ENCODE measurements at places on chromosomes 7 and 10.

DNA sequence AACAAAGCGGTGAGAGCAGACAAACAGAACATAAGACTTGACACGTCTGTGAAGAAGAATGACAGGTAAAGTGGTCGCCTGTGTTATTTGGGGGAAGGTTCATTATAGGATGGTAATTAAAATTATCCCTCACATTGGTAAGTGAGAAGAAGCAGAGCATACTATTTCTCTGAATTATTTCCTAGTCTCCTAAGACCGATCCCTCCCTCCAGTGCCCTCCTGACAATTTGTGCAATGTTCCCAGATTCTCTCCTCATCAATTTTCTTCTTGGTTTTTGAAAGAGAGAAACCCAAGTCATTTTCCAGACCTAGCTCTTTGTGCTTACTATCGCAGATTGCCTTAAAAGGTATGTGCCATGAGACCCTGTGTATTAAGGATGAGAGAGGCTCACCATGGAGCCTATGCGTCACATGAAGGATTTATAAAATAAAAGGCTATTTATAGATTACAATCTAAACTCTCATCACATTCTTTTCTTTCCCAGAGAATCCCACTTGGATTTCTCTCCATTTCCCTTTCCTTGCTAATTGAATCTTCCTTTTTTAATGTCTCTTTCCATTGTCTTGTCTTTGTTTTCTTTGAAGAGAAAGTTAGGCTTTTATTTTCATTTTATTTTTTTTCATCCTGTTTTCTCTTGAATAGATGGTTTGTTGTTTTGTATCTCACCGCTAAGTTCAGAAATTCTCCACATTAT, 112.0 kb downstream of the PPP1R3A start:
- DNase-seq: no peak

DNA sequence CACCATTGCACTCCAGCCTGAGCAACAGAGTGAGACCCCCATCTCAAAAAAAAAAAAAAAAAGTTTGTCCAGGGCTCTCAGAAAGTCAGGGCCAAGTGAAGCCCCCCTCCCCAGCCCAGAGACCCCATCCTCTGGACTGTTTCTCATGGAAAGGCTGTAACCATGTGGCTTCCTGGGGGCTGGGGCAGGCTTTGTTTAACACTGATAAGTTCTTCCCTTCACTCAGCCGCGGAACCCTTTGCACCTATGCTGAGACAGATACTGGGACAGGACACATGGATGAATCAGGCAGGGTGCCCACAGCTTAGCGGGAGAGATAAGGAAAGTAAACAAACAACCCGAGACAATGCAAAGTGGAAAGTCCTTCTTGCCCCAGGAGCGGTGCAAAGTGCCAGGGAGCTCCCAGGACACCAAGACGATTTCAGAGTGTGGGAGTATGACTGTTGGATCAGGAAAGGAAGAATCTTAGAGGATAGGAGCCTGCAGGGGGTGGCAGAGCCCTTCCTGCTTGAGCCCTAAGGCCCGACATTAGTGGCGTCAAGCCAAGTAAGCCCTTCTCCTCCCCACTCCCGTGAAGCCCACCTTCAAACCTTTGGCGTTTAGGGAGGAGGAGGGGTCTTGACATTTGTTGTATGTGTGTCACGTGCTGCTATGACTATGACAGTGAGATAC, 11.6 kb downstream of the MLXIPL start:
- no peak for DNase-seq

DNA sequence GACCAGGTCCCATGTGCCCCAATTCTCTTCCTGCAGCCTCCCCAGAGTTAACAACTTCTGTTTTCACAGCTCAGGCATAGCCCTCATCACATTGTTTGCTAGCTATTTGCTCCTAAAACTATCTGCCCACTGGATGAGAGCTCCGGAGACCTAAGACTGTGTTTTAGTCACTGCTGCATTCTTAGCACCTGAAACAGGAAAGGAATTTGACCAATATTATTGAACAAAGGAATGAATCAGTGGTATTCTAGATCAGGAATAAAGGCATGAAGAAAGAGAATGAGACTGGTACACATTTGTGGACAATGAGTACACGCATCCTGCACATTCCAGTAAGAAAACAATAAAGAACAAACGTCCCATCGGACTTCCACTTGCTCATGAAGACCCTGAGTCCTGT, 54.8 kb downstream of the PPP1R17 start:
- DNase-seq: no peak

DNA sequence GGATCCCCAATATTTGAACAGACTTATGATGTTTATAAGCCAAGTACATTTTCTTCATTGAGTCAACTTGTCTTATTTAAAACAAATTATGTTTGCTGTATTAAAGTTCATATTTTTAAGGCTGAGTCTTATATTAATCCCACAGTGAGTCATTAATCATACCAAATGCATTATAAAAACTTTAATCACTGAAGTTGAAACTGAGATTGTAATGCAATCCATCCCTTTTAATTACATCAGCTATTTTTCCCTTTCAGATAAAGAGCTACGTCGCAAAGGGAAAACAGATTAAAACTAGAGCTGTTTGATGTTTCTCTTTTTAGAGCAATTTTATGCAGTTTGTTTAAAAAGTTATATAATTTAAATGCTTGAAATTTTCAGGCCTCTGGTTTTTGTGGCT, 183.0 kb downstream of the ARID5B start:
- DNase-seq: no peak

DNA sequence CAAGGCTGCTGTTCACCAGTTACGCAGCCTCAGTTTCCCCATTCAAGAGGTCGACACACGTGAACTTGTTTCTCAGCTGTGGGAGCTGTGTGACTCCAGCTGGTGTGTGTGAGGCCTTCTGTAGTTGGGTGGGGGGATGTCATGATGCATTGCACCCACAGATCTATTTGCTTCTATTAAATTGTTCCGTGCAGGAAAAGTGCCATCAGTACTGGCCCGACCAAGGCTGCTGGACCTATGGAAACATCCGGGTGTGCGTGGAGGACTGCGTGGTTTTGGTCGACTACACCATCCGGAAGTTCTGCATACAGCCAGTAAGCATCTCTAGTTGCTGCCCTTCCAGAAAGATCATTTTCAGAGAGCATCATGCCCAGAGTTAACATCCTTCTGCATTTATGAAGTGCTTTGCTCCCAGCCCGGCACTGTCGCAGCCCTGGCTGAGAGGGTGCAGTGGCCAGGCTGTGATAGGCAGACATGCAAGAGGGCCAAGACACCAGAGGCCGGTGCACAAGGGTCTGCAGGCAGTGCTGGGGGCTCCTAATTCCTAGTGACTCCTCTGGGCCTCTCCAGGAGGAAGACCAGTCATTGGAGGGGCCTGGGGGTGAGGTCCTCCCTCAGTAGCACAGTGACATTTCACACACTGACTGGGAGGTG, 60.2 kb downstream of the MKI67 start:
- no peak for DNase-seq

DNA sequence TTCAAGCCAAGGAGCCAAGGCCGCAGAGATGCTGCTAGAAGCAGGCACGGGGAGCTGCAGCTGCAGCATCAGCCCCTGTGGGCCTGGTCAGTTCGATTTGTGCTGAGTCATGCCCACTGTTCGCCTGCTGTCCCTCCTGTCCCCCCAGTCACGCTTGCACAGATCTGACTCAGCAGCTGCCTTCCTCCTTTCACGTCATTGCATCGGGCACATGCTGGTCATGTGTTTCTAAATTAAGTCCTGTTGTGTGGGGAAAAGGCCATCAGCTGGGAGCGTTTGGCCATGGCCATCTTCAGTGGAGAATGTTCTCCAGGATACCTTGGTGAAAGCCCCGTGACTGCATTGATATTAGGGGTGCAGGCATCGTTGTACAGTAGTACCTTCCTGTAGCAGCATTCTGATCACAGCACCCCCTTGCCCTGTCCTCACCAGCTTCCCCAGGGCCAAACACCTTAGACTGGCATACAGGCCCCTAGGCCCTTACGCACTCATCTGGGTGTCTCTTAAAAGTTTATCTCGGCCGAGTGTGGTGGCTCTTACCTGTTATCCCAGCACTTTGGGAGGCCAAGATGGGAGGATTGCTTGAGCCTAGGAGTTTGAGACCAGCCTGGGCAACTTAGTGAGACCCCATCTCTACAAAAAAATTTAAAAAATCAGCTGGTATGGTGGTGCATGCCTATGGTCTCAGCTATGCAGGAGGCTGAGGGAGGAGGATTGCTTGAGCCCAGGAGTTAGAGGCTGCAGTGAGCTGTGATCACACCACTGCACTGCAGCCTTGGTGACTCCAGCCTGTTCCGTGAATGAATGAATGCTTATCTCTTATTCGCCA, 23.2 kb downstream of the POR start:
- DNase-seq: no peak

DNA sequence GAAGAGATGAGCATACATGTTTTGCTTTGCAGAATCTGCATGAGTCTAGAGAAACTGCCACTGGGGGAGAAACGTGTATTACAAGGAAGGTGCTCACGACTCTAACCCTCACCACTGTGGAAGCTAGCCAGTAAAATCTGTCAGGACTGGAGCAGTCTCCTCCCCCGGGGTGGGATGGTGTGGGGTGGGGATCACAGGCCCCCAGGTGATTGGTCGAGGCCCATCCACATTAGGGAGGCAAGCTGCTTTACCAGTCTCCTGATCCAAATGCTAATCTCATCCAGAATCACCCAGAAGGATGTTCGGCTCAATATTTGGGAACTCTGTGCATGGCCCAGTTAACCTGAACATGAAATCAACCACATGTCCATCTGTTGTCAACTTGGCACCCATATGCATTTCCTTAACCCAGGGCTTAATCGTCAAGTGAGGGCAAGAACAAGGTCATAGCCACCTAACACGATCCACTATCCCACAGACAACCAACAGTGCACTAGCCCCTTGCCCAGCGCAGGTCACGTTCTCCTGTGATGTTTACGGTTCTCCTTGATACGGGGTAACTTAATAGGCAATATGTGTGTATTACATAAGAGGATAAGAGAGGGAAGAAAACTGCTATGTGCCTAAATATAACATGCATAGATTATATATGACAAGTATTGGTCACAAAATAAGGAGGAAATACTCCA, 40.8 kb downstream of the DNAJB6 start:
- DNase-seq: no peak

- DNase-seq: no peak
These were observed 35.7 kb downstream of the GFRA1 start for GRCh38 chr10:116237260-116237659.

- DNase-seq: no peak
These were observed 429.1 kb downstream of the ACTR3B start for GRCh38 chr7:153188630-153189029.

DNA sequence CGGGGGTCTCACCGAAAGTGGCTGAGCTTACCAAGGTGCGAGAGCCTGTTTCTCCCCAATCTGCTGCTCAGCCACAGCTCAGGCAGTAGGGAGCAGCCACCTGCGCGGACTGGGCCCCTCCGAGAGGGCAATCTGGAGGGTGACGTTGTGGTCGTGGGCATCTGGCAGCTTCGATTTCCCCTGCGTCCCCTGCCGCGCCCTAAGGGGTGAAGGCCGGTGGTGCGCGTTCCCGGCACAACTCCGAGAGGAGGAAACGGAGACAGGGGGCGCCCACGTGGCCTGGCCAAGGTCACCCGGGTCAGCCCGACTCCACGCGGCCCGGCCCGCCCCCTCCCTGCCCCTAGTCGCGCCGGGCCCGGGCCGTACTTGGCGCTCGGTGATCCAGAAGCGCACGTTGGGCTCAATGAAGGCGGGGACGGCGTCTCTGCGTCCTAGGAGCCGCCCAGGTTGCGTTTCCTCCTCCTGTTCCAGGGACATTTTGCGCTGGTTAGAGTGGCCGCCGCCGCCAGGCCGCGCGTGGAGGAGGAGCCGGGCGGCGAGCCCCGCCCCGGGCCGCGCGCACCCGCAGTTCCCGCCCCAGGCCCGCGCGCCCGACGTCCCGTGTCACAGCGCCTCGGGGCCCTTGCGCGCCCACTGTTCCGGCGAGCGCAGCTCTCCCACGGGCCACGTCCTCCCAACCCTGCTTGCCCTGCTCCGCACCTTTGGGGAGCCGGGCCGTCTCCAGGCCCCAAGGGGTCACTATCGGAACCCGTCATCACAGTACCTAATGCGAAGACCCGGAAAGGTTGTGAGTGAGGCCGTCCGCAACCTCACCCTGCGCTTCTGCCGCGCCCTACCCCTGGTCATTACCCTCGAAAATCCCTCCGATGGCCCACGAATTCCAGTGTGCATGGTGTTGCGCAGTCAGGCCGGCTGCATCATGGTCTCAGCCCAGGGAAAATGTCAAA, at the start of gene SFXN4:
TSS of gene SFXN4 (minus strand) at position 544 of the 947 bp plus-strand sequence. CDS start at position 477, 67 bp downstream.
- DNase-seq: peak; percentile 49

GRCh38 chr10:31742255-31742654, 186.4 kb downstream of the ARHGAP12 start:
- no peak for DNase-seq

- no peak for DNase-seq
These were observed 247.3 kb downstream of the ETV1 start for GRCh38 chr7:13742126-13742525.

- no peak for DNase-seq
These were observed 609.6 kb downstream of the PARD3 start for GRCh38 chr10:34205452-34205851.

- peak; percentile 78 for DNase-seq
These were observed 13.7 kb downstream of the RPS24 start for GRCh38 chr10:78047314-78047891.

DNA sequence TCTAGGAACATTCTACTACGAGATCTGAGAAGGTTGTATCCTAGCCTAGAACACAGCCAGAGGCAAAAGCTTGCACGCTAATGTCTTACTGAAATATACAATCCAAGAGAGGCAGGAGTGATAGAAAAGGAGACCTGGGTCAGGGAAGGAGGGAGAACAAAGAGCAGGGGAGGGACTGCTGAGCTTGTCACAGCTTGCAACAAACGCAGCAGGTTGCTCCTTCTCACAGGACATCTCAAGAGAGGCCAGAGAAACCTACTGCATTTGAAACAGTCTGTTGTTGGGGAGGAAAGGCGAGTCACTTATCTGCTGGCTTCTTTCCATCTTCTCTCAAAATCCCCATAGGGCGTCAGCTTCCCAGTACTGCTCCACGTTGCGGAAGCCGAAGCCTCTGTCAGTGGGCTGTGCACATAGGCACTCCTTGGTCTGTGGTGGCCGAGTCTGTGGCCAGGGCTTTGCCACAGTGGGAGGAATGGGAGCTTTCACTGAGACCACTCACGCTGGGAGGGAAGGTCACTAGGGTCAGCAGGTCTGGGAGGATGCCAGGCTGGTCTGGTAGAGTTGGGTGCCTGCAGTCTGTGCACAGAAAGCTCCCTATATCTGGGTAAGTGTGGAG, 25.8 kb upstream of the GPNMB start:
- DNase-seq: no peak

- no peak for DNase-seq
These were observed 35.5 kb downstream of the SEMA3C start for GRCh38 chr7:80883154-80884025.

Data from stimulated activated CD4-positive, alpha-beta T cell treated with anti-CD3 and anti-CD28 coated beads, Interleukin-1b, Interleukin-23, amount 100 ng/mL, for 24 hours (primary cell).